ENCODE measurements at places on chromosomes 6 and 20.

DNA sequence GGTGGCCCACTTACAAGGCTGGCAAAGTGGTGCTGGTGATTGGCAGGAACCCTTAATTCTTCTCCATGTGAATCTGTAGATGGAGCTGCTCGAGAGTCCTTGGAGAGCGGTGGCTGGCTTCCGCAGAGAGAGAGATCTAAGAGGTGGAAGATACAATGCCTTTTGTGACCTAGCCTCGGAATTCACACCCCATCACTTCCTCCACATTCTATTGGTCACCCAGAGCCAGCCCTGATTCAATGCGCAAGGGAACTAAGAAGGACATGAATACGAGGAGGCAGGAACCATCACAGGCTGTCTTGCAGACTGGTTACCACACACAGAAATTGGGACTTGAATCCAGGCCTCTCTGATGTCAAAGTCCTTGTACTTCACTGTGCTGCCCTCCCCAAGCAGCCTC, 128.9 kb upstream of the PROKR2 start:
- ATAC-seq = no peak

DNA sequence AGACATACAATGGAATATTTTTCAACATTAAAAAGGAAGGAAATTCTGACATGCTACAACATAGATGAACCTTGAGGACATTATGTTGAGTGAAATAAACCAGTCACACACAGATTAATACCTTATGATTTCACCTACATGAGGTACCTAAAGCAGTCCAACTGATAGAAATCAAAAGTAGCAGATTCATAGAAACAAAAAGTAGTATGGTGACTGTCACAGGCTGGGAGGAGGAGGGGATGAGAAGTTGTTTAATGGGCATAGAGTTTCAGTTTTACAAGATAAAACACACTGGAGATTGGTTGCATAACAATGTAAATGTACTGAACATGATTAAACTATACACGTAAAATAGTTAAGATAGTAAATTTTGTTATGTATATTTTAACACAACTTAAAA, 48.5 kb upstream of the OLIG3 start:
- no peak for ATAC-seq

DNA sequence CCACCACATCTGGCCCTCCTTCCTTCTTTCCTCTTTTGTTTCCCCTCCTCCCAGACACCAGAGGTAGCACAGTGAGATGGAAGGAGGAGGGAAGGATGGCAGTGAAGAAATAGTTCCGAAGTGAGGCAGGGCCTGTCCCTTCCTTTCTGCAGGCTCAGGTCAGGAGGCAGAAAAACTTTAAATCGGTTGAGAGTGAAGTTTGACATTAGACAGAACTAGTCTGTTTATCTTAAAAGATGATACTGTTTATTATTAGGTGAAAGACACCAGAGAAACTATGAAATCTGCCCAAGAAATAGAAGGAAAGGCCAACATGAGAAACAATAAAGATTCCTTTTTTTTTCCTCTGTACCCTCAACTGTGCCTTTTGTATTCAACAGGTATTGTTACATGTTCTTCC, 670.3 kb downstream of the UTRN start:
- ATAC-seq = no peak

DNA sequence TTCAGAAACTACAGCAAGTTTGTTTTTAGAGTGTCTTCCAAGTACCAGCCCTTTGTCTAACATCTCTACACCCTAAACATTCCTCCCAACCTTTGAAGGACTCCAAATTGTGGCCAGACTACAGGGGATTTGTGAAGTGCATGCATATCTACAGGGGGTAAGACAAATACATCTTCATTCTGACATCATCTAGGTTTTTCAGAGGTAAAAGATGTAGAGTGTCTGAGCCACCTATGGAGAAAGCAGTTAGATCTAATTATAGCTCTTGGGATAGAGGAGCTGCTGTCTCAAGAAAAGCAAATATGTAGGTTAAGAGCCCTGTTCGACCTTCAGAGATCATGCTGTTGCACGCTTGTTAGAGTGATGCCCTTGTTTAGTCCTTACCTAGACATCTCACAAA, 617.7 kb upstream of the AGPAT4 start:
- no peak for ATAC-seq

GRCh38 chr20:44040202-44040915, 125.7 kb downstream of the TOX2 start:
- ATAC-seq = no peak

DNA sequence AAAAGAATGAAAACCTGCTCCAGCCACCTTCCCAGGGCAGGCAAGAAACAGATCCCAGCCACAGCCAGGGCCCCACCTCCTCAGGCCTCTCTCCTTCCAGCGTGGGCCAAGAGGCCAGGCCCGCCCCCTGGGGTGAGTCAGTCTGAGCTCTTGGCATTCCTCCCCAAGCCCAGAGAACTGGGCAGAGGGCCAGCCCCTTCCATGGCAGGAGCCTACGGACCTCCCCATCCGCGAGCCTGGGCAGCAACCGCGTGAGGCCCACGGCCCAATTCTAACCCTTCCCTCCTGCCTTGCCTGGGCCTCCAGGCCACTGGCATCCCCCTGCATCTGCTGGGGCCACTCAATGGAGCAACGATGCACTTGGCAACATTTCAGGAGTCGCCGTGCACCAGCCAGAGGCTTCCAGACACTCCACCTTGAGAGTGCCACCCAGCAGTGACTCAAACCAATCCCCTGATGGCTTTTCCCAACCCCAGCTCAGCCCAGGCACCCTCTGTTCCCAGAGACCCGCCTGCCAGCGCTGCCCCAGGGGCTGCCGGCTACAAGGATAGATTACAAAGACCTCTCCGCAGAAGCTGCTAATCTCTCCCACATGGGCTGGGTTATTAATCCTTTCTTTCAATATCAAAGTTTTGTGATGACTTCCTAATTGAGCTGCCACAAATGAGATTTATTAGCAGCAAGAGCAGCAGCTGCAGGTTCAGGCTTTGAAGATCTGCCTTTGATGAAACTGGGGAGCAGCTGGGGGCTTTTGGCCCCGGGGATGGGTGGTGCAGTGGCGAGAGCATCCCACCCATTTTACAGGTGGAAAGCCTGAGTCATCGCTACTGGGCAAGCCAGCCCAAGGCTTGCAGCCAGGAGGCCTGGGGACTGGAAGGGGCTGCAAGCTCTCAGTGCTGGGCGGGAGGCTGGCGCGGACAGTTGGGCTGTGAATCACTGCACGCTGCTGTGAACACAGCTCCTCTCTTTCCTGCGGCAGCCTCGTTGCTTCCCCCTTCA, 85.7 kb downstream of the NFATC2 start:
- ATAC-seq = peak; percentile 97

DNA sequence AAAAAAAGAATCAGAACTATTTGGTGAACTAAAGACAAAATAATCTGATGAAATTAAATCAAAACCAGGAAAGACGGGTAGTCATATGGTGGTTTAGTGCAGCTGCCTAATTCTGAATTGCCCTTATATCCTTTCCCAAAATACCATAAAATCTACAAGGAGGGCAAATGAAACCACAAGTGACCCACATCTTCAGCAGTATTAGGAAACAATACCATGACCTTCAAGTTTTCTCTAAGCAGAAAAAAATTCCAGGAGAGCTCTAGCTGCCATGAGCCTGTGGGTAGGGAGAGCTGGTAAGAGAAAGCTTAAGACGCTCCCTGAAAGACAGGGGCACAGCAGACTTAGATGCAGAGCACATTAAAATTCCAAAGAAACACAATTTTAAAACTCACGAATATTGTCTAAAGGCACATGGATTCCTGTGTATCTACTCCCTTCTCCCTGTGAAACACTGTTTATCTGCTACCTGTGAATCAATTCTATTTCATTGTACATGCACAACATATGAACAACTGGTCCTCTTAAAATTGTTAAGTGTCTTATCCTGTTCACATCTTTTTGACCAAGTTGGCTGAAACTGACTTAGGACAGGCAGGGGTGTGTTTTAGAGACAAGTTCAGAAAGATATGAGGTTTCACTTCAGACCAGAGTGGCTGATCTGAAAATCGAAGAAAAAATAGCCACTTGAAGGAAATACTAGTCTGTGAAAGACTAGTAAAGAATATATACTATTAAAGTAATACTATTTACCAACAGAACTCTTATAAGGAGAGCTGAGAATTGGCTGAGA, 153.6 kb upstream of the SHLD1 start:
- no peak for ATAC-seq

DNA sequence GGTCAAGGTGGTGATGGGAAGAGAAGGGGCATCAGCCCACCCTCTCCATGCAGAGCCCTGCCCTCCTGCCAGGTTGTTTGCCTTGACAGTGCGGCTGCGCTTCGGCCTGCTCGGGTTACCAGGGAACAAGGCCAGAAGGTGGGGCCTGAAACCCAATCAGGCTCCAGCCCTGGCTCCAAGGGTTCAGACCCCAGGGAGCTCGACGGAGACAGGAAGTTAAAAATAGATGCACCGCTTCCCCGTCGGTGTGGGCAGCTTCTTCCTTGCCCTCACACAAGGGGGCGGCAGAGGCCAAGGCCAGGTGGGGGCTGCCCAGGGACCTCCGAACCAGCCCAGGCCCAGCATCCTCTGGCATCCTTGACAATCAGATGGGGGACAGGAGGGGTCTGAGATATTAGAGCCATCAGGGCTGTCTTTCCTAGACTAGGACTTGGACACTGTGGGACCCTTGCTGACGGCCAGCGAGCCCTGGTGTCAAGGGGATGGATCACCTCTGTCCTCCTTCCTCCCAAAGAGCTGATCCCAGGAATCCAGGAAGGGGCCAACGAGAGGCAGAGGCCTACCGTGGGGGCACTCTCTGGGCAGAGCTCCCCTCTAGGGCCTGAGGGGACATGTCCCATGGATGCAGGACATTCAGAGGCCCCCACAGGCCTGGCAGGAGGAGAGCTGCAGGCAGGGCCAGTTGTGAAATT, 65.2 kb downstream of the RIPOR3 start:
- ATAC-seq = peak; percentile 68

- no peak for ATAC-seq
Measured at GRCh38 chr6:161918109-161918531, 644.3 kb upstream of the AGPAT4 start.

GRCh38 chr6:13409991-13410390, 77.4 kb downstream of the GFOD1 start:
- no peak for ATAC-seq

- no peak for ATAC-seq
Measured at GRCh38 chr6:11230158-11231107, 2.0 kb downstream of the NEDD9 start.

DNA sequence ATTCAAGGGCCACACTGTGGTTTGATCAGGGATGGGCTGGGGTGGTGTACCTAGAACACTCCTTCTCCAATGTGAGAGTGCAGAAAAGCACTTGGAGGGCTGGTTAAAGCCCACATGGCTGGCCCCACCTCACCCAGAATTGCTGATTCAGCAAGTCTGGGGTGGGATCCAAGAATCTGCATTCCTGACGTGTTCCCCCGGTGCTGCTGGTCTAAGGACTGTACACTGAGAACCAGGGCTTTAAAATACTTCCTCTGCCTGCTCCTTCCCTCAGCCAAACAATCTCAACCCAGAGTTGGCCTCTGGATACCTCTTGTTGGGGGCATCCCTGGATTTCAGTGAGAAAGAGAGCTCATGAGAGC, 13.4 kb upstream of the OCSTAMP start:
- no peak for ATAC-seq

GRCh38 chr6:159038914-159039884, 5.6 kb downstream of the TAGAP start:
- peak; percentile 52 for ATAC-seq

- ATAC-seq = no peak
Measured at GRCh38 chr6:56046576-56046975, 171.2 kb upstream of the BMP5 start.

DNA sequence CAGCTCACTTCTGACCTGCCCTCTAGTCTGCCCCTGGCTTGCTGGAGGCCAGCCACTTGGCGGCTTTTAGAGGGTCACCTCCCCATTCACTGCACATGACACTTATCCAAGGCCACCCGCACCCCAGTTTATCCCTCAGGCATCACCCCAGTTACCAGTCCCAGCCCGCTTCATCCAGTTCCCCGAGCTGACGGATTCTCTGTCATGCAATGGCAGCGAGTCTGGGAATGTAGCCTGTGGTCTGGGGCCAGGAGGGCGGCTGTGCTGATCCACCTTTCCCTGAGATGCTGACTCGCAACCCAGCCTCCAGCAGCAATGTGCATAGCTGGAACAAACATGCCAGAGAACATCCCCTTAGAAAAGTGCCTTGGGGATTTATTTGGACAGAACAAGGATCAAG, 25.8 kb downstream of the SYNDIG1 start:
- ATAC-seq = no peak

DNA sequence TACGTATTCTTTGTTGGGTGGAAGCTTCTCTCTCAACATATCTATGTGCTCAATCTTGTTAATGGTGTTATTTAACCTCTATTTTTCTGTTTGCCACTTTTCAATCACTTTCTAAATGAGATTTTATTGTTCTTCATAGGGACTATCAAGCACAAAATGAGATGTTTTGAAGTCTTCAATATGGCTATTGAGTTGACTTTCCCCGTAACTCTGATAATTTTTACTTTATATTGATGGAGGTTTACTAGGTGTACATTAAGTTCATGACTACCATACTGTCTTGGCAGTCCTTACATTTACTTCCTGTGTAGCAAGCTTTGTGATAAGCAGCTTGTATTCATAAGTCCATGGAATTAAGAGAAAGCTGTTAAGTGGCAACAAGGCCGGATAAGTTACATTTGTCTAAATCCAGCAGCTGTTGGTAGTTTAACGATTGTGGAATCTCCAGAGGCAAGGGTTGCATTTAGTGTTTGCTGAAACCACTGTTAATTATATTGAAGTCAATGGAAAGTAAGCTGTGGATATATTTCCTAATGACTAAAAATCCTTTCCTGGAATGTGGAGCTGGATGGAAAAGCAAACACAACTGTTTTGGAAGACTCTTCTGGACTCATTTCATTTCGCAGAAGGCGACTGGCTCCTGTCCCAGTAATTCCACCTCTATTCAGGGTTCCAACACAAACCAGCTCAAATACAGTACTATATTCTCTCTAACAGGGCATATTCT, 57.3 kb upstream of the SMIM29 start:
- peak; percentile 46 for ATAC-seq

GRCh38 chr6:119145111-119145510, 66.6 kb upstream of the FAM184A start:
- no peak for ATAC-seq

GRCh38 chr6:37109714-37110499, 60.0 kb upstream of the PIM1 start:
- ATAC-seq = no peak

GRCh38 chr6:118618676-118619377, 32.6 kb downstream of the CEP85L start:
- ATAC-seq = peak; percentile 51

- no peak for ATAC-seq
Measured at GRCh38 chr6:30712441-30712945, 4.6 kb downstream of the MDC1 start.

GRCh38 chr6:170124836-170125235, 166.0 kb downstream of the DLL1 start:
- ATAC-seq = no peak

GRCh38 chr20:63055575-63056235, 48.9 kb upstream of the BHLHE23 start:
- ATAC-seq = no peak
